Kidney epithelial cell (primary cell): ENCODE measurements at places on chromosomes 5 and 9. TPM values are rescaled to one million over a fixed set of nuclear protein-coding genes. Genes with fewer than 3 reads are reported as not detected.

GRCh38 chr5:149682532-149683075 lies 47.5 kb upstream of the PPARGC1B start:
- no peak for DNase-seq

- no peak for DNase-seq
Measured at GRCh38 chr9:126721564-126721981, 83.3 kb upstream of the ZBTB43 start.

DNA sequence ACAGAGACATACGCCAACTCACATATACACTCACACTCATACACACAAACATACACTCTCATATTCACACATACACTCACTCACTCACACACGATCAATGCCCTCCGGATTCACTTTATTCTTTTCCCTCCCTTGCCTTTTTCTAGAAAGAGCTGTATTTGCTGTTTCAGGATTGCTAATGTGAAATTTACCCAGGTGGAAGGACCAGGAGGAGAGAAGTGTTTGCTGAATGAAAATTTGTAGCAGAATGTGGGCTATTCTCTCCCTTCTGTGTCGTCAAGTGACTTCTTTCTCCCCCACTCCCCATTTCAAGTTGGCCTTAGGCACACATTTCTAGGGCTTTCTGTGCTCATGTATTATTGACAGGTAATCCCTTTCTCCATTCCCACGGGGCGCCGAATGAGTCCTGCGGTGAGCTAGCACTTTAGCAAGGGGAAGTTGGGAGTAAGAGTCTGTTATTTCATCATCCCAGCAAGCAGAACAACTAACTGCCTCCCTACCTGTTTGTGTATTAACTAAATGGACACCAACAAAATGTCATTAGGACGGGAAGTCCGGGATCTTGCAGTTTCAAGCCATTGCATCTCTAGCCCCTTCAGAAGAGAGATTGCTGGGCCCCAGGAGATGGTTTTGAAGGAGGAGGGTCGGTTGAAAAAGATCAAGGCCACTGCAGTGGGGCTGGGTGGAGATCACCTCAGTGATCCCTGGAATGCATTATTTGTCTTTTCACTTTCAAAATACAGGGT lies 97.1 kb upstream of the TAF11L2 start:
- no peak for DNase-seq

- no peak for DNase-seq
Measured at GRCh38 chr9:16207161-16207560, 654.3 kb downstream of the CCDC171 start.

DNA sequence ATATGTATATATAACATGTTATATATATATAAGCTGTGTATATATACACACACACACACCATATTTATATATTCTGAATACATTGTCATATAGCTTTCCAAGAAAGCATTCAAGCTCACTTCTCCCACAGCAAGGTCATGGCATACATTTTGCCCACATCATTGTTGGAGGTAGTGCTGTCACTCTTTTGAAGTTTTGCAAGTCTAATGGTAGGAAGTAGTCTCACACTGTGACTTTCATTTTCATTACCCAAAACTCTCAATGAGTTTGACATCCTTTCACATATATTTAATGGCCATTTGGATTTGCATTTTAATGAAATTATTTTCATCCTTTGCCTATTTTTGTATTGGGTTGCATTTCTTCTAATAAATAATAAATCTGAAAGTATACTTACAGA lies 59.8 kb upstream of the COX7C start:
- no peak for DNase-seq

- DNase-seq = no peak
Measured at GRCh38 chr5:141845371-141845851, 32.8 kb downstream of the PCDH1 start.

- DNase-seq = no peak
Measured at GRCh38 chr5:6849316-6850105, 136.3 kb downstream of the TENT4A start.

- no peak for DNase-seq
Measured at GRCh38 chr5:17691762-17692161, 57.5 kb downstream of the TAF11L14 start.

- DNase-seq = no peak
Measured at GRCh38 chr5:54754878-54755277, 230.5 kb downstream of the ESM1 start.

GRCh38 chr5:143156086-143156485 lies 247.4 kb downstream of the NR3C1 start:
- DNase-seq = no peak

DNA sequence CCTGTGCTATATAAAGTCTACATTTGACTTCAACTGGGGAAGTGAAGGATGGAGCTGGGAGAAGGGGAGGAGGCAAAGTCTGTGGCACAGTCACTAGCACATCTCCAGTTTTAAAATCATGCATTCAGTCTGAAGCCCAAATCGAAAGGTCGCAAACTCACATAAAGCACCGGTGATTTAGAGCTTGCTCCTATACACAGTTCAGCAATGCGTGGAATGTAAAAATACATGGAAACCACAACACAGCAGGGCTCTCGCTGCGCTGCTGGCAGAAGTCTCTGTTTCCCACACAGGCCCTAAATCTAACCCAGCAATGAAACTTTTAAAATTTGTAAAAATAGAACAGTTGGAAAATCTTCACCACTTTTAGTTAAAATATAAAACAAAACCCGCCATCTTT lies 68.2 kb downstream of the EBF1 start:
- no peak for DNase-seq

DNA sequence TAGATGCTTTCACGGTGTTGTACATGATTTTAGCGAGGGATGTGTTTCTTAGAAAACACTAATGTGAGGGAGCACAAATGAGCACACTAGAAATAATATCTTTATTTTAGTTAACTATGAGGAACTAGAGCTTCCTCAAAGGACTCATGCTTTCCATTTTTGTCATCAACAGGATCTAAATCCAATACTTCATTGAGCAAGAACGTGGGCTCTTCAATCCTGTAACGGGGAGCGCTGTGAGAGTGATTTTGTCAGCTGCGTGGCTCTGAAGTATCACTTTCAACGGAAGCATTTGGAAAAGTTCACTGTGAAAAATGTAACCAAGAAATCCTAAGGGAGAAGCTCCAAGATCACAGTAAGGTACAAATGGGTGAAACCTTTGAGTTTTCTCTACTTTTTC lies 93.2 kb downstream of the LIX1 start:
- no peak for DNase-seq

DNA sequence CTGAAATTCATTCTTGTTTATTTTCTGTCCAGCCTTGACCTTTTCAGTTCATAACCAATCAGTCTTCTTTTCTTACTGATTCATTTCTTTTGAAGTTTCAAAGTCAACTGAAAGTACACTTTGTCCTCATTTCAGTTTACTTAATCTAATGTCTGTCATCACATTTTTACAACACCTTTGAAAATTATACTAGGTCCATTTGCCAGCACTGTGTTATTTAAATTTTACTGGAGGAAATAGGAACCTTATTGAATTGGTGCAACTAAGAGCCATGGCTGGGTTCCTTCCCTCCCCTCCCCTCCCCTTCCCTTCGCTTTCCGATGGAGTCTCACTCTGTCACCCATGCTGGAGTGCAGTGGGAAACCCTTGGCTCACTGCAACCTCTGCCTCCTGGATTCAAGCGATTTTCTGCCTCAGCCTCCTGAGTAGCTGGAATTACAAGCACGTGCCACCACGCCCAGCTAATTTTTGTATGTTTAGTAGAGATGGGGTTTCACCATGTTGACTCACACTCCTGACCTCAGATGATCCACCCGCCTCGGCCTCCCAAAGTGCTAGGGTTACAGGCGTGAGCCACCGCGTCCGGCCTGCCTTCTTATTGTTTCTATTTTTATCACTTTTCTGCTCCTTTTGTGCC lies 6.3 kb downstream of the RMI1 start:
- no peak for DNase-seq

- DNase-seq = no peak
Measured at GRCh38 chr9:118083161-118083560, 379.0 kb downstream of the TLR4 start.

- DNase-seq = no peak
Measured at GRCh38 chr5:36638056-36638455, 31.6 kb downstream of the SLC1A3 start.

DNA sequence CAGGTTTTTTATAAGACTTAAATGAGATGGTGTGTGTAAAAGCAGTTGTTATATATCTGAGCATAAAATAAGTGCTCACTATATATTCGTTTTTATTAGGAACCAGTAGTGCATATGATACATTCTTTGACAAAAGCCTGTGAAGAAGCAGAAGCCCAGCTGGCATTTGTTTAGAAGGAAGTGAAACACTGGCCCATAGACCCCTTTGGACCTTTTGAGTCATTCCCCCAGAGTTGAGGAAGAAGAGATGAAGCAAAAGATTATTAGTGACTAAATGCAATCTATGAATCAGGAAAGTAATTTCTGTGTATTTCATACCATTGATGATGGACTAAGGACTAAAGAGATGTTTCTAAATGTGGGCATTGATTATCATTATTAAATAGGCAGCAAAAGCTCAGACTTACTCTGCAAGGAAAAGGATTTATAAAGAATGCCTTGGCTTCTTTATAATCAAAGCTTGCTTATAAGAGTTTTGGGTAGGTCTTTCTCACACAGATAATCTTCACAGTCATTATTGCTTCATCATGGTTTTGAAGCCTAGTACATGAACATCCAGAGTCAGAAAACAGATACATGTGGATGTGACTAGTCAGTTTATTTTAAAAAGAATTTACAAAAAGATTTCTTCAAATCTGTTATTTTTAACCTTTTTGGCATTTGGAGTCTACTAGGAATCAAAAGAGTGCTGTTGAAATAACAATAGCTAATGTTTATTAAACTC lies 16.9 kb upstream of the FER start:
- DNase-seq = no peak

- DNase-seq = no peak
Measured at GRCh38 chr9:94222870-94223269, 36.2 kb upstream of the ZNF169 start.

GRCh38 chr9:22049411-22049810 lies 40.3 kb upstream of the CDKN2B start:
- no peak for DNase-seq

- DNase-seq = no peak
Measured at GRCh38 chr9:130199605-130200004, 27.4 kb downstream of the NCS1 start.

DNA sequence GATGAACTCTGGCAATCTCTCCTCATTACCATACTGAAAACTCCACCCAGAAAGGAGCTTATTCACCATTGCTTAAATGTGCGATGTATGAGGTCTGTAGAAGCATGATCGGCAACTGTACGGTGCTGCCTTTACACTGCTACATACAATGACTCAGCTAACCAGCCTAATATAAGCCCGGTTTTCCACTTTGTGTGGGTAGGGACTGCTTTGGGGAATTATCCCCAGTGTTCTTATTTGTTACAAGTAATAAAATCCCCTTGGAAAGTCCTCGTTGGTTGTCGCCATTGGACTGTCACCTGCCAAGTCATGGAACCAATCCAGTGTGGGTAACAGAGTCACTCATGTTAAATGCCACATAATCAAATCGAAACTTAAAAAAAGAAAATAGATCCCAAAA lies 23.5 kb upstream of the TENT2 start:
- no peak for DNase-seq

- no peak for DNase-seq
Measured at GRCh38 chr5:176578391-176578808, 29.3 kb downstream of the CDHR2 start.

GRCh38 chr5:72232838-72233237 lies 87.2 kb downstream of the MRPS27 start:
- no peak for DNase-seq

GRCh38 chr5:126801992-126802294 lies 25.0 kb downstream of the LMNB1 start:
- no peak for DNase-seq

GRCh38 chr9:114282507-114282906 lies 40.4 kb upstream of the ORM1 start:
- DNase-seq = no peak

The C1QTNF2 gene
- 0.07 TPM in 1 of 2 replicates, not detected in the other for total RNA-seq

The ABCA1 gene
- total RNA-seq = 21.9 and 23.6 TPM in 2 replicates

The BARHL1 gene
- total RNA-seq = not detected in 2 replicates

The TMC1 gene
- not detected in 2 replicates for total RNA-seq

The FGF18 gene
- 0.34 TPM in 1 of 2 replicates, not detected in the other for total RNA-seq

The PCDHA9 gene
- under 0.01 TPM in 2 replicates for total RNA-seq

The FBP2 gene
- not detected in 2 replicates for total RNA-seq

The LCN1 gene
- total RNA-seq = not detected in 2 replicates

The SERINC5 gene
- total RNA-seq = 12.9 and 13.1 TPM in 2 replicates

The NUTM2F gene
- not detected in 2 replicates for total RNA-seq

The OR13F1 gene
- not detected in 2 replicates for total RNA-seq

The LMX1B gene
- total RNA-seq = 1.7 and 2.6 TPM in 2 replicates

The TGFBI gene
- 443 and 453 TPM in 2 replicates for total RNA-seq
